ENCODE measurements at places on chromosomes 2 and 18. TPM values are rescaled to one million over a fixed set of nuclear protein-coding genes. Genes with fewer than 3 reads are reported as not detected.

TEX261 gene
- 45.8 TPM for total RNA-seq

AOX1 gene
- 0.07 TPM for total RNA-seq

AQP12B gene
- not detected for total RNA-seq

FAM136A gene
- total RNA-seq, result 82.2 TPM

AMER3 gene
- total RNA-seq, result not detected

TMEM17 gene
- total RNA-seq, result not detected

NEU4 gene
- 0.50 TPM for total RNA-seq

DSG1 gene
- total RNA-seq, result not detected

COL4A4 gene
- total RNA-seq, result 7.0 TPM

Data from OCI-LY7 (cell line).